ENCODE measurements at places on chromosomes 2 and 18.

DNA sequence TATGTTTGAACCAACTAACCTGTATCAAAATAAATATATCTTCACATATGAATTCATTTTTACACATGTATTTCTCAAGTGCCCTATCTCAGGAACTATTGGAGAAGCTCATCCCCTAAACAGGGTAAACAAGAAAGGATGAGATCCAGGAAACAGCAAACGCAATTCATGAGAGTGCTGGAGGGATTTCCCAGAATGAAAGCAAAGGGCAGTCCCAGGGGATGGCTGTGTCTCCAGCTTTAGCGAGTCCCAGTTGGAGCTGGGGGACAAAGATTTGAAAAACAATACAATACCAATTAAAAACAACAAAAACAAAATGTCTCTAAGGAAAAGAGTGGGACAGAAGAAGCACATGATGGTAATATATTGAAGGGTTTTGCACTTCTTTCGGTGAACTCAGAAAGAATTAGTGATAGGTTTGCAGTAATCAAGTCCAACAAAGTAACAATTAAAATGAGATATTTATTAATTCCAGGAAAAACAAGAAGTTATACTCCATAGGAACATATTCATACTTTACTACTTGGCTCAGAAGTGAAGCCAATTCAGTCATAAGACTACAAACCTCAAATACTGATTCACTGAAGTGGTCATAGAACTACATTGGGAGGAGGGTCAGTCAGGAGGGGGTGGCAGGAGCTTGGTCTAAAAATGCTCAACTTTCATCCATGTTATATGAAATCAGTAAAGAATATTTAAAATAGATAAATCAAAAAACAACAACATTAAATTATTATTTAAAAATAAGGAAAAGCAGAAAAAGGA, 73.1 kb upstream of the PDE1A start:
- no peak for DNase-seq

GRCh38 chr18:79971211-79971952, 6.9 kb downstream of the HSBP1L1 start:
- no peak for DNase-seq

DNA sequence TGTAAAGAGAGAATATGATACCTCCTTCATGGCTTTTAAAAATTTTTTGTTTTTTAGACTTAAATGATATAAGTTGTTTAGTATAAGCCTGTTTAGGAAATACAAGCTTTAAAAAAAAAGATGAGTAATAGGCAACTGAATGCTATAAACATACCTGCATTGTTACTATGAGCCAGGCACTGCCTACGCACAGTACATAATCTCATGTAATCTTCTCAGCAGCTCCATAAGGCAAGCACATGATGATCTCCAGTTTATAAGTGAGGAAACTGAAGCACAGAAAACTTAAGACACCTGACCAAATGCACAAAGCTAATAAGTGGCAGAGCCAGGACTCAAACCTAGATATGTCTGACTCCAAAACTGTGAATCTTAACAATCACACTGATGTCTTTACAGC, 156.3 kb upstream of the SLC1A4 start:
- DNase-seq, result no peak

GRCh38 chr18:74784752-74785151, 187.1 kb downstream of the ZNF407 start:
- peak; percentile 85 for DNase-seq

DNA sequence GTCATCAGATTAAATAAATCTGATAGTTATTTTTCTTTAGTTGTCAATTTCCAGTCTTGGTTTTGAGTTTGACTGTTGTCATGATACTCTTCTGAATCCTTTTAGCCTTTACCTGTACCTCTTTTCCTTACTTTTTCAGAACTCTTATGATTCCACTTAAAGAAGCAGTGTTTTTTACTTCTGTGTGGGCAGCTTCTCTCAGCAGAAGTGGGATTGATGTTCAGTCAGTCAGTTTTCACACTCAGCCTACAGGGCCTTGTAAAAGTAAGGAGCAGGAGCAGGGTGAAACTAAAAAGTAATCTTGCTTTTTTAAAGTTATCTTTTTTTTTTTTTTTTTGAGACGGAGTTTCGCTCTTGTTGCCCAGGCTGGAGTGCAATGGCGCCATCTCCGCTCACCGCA, 75.1 kb downstream of the HAUS1 start:
- no peak for DNase-seq

DNA sequence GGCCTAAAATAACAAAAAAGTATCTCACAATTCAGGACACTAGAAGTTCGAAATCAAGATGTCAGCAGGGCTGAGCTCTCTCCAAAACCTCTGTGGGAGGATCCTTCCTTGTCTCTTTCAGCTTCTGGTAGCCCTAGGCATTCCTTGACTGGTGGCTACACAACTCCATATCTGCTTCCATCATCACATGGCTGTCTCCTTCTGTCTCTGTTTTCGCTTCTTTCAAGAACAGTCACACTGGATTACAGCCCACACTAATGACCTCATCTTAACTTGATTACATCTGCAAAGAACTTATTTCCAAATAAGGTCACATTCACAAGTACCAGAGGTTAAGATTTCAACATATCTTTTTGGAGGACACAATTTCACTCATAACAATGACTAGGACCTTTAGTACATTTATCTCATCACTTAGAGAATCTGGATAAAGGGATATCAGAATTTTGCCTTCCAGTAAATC, 275.2 kb downstream of the IRS1 start:
- no peak for DNase-seq

GRCh38 chr2:72034353-72035095, 113.1 kb downstream of the CYP26B1 start:
- DNase-seq, result no peak

- DNase-seq, result peak; percentile 18
Observed at GRCh38 chr2:169734169-169734847, 676 bp downstream of the KLHL23 start.

GRCh38 chr18:6132751-6133368, 237.5 kb upstream of the TMEM200C start:
- no peak for DNase-seq

GRCh38 chr18:58538604-58539386, 90.1 kb downstream of the ALPK2 start:
- no peak for DNase-seq

GRCh38 chr2:149989447-149990063, 402.0 kb upstream of the MMADHC start:
- no peak for DNase-seq

- DNase-seq, result no peak
Observed at GRCh38 chr2:28187186-28187585, 205.5 kb upstream of the FOSL2 start.

DNA sequence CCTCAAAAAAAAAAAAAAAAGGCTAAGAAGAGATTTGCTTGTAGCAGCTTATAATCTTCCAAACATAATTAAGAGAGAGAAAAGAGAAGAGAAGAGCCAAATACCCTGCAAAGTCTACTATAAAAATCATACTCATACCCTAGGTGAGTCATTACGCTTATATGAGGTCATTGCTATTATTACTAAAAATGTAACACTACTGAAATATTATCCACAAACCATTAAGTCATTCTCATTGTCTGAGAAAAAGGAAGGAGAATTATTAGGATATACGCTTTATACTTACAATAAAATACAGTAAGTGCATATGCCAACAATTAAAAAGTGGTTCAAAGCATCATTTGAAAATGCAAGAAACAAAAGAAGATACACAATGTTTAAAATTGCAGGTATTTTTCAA, 66.5 kb downstream of the COLEC12 start:
- DNase-seq, result no peak

GRCh38 chr18:51391731-51392130, 194.2 kb upstream of the MEX3C start:
- no peak for DNase-seq

- DNase-seq, result no peak
Observed at GRCh38 chr18:76979111-76979751, 153.4 kb downstream of the MBP start.

DNA sequence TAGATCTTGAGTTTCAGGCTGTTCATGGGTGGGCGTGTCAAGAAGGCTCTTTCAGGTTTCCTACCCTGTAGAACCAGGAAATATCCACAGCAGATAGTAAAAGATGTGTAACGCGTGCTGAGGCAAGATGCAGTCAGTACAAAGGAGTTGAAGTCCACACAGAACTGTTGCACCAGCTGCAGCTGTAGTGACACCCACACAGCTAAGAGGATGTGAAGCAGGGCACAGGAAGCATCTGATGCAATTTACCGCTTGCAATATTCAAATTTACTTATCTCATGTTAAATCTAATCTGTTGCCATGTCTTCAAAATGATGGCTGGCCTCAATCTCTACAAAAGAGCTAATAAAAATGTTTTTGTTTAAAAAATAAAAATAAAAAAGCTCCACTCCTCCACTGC, 132.8 kb downstream of the ARHGAP15 start:
- no peak for DNase-seq

DNA sequence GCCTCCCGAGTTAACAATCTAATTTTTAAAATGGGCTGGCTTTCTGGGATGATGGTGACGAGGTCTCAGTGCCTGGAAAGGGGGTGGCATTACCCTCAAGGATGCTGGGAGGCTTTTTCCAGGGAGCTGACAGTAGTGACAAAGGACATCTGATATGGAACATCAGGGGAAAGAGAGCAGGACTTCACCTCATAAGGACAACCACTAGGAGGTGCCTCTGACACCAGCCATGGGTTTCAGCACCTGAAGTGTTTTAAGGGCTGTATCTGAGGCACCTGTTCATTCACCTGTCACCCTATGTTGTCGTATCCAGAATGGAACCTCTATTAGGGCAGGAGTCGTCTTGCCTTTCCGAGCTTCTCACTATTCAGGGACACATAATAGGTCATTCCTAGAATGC, 10.8 kb downstream of the IL36B start:
- no peak for DNase-seq

DNA sequence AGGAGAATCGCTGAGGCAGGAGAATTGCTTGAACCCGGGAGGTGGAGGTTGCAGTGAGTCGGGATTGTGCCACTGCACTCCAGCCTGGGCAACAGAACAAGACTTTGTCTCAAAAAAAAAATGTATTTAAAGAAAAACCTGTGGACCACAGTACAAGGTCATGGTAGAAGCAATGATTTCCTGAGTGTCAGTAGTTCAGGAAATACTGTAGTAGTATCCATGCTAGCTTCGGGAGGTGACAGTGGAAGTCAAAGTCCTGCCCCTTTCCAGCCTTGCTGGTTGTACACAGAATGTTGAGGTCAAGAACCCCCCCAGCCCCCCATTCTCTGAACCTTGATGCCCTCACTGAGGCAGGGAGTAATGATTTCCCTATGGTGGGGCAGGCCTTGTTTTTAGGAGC, 56.6 kb downstream of the INPP4A start:
- DNase-seq, result no peak

GRCh38 chr2:44944952-44945612, 3.6 kb downstream of the SIX3 start:
- DNase-seq, result no peak

GRCh38 chr2:146041274-146041910, 1521.5 kb upstream of the ZEB2 start:
- no peak for DNase-seq

GRCh38 chr2:212005085-212005671, 533.4 kb downstream of the ERBB4 start:
- DNase-seq, result peak; percentile 15

GRCh38 chr2:200658278-200658864, 72.6 kb downstream of the AOX1 start:
- DNase-seq, result no peak

DNA sequence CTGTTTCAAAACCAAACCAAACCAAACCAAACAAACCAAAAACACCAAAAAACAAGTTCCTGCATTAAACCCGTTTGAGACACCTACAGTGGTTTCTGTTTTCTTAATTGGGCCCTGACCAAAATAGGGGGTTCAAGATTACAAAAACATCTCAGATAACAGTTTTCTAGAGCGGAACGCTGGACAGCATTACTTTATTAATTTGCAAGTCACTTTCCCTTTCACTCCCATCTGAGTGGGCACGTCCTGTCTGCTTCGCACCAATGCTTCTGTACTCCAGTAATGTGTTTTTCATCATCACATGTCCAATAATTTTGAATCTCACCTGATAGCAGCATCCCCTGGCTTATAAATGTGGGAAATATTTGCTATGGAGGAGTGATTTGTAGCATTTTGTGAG, 11.7 kb upstream of the MYO1B start:
- no peak for DNase-seq

GRCh38 chr2:168660870-168661862, 141.3 kb upstream of the NOSTRIN start:
- DNase-seq, result no peak

Measured in NCI-H1105 (cell line).